ENCODE measurements at places on chromosomes 3 and 15.
A peak's percentile ranks its signal among the peaks of the same experiment; 100 is the strongest.

DNA sequence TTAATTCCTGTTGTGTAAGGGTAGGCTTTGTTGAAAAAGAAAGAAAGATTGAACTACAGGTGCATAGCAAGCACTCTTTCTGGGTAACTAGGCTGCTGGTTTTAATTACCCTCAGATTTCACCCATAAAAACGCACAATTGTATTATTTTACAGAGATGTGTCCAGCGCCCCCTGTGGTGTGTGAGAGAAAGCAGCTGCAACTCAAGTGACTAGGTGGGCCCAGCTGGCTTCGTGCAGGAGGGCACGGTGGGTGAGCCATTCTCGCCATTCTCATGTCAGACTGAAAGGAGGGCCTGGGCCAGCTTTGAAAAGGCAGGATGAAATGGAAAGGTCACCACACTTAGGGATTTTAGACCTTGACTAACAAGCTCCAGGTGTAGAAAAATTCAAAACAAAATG, 122.6 kb downstream of the LRIG1 start:
- DNase-seq: no peak

GRCh38 chr15:28960979-28961378, 75.2 kb downstream of the APBA2 start:
- peak; percentile 89 for DNase-seq

DNA sequence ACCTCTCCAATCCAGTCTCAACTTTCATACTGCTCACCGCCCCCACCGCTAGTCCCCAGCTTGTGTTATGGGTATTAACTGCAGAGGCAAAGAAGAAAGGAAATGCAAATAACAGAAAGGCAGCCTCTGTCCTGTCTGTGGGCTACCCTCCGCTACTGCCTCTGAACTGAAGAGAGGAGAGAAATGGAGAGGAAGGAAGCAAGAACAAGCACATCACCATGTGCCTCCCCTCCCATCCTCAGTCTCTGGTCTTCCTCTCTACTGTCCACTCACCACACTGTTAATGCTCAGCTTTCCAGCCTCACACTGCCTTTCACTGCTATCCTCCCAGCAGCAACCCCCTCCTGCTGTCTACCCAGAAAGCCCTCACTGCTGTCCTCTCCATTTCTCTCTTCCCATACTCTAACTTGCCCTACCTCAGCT, 139.0 kb upstream of the SLC2A2 start:
- no peak for DNase-seq

DNA sequence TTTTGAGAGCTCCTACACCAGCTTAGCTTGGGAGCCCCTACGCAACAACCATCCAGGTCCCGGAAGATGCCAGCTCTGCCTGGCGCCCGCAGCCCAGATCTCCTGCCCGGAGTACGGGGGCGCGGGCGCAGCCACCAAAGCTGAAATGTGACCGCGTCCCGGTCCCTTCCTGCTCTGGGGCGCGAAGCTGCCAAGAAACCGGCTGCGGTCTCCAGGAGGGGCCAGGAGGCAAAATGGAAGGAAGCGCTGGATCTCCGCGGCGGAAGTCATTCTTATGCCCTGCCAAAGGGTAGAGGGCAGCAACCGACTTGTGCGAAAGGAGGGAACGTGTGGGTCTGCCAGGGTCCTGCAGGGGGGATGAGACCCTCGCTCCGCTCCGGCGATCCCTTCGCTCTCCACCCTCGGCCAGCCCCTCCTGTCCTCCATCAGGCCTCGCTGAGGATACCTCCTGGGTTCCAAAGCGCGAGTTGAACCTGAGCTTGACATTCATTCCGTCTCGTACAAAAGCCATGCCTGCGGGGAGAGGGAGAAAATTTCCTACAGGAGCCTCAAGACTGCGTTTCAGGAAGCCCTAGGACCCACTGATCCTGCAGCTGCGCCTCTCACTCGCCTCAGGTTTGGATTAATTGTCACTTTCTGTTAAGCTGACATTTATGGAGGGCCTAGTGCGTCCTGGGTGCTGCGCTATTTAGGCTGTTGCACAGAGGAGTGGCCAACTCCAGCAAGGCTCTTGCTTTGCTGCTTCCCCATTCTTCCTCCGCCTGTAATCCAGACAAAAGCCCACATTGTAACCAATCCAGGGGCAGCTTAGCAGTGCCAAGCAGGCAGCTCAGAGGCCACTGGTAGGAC, 98.3 kb upstream of the VGLL3 start:
- peak; percentile 63 for DNase-seq

- DNase-seq: peak; percentile 14
These were observed 13.4 kb downstream of the HTR3C start for GRCh38 chr3:184066211-184066610.

DNA sequence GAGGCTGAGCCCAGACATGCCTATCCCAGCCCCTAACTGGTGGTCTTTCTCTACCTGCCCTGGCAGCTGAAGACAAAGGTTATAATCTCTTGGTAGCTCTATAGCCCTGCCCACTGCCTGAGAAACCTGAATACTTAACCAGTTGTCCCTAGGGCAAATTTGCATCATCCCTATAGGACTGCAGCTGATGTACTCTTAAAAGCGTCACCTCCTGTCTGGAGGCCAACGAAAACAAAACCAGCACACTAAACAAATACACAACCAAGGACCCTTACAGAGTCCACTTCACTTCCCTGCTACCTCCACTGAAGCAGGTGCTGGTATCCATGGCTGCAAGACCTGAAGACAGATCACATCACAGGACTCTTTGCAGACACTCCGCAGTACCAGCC, 98.0 kb downstream of the KCNAB1 start:
- no peak for DNase-seq

GRCh38 chr3:146449076-146449475, 20.3 kb downstream of the PLSCR2 start:
- DNase-seq: no peak

DNA sequence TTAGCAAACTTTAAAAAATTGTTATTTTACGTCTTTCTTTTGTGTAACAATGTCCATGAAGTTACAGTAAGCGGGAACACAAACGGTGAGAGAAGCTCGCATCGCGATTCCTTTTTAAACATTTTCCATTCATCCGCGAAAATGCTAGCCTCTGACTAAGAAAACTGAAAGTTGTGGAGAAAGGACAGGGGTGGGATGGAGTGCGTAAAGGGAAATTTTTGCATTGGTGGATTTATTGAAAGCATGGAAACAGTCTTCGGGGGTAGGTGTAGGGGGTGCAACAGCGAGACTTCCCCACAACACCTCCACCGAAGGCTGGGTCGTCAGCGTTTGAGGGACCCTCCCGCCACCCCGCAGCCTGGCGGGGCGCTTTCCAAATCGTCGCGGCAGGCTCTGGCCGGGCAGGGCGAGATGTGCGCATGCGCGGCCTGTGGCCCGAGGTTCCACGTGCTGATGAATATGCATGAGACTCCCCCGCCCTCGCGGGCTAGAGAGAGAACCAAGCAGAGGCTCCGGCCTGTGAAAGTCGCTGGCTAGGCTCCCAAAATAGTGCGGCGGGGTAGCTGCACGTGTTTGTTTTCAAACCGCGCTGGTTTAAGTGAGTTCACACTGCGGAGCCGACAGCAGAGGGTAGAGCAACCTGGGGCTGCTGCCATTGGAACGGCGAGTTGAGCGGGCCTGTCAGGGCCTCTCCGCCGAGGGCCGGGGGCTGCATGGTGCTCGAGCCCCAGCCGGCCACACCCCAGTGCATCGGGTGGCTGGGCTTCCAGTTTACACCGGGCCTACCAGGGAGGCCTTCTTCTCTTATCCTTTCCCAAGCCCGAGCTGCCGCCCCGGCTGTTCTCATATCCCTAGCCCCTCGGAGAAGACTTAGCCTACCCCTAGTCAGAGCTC, 9.9 kb downstream of the ZIC1 start:
- no peak for DNase-seq

DNA sequence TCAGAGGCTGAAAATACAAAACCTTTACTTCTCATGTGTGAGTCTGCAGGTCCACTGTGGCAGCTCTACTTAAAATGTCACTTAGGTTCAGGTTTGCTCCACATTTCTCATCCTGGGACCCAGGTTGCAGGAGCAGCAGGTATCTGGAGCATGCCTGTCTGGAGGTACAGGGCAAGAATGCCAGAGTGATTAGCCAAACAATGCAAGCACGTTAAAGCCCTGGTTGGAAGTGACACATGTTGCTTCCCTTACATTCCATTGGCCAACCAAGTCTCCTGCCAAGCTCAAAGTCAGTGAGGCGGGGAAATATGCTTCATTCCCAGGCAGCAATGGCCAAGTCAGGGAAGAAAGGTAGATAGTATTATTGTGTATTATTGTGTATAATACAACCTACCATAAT, 76.8 kb upstream of the ARL6 start:
- DNase-seq: no peak

DNA sequence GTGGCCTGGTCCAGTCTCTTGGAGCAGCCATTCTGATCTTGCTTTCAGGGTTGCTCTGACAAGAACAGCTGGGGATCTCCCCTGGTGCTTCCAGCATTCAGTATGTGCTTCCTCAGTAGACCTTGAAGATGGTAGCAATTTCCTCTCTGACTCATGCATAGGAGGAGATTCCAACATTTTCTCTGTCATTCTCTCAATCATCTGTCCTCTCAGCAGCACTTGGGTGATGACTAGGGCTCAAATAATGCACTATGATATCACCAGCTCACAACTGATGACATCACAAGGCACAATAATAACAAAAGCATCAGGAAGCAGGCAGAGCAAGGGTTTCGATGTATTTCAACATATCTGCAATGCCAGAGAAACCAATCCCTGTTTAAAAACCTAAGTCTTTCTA, 52.7 kb downstream of the NFKBIZ start:
- peak; percentile 99 for DNase-seq

DNA sequence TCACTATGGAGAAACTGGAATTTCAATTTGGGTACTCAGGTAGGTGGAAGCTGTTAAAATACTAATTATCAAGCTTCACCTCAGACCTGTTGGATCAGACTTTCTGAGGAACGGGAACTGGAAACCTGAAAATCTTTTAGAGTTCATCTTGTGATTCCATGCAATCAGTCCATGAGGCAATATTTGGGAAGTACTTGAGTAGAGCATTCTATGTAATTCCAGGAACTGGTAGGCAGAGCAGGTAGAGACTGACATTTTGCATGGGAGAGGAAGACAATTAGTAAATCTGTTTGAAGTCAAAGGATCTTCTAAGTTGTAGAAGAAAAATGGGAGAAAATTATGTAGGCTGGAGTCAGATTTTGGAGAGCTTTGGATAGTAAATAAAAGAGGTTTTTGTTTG, 43.1 kb downstream of the FGF7 start:
- no peak for DNase-seq

GRCh38 chr15:44536302-44536961, 515 bp upstream of the EIF3J start:
- DNase-seq: peak; percentile 59

- no peak for DNase-seq
These were observed 235.1 kb upstream of the CCDC54 start for GRCh38 chr3:107142171-107142570.

- DNase-seq: no peak
These were observed 151.6 kb downstream of the SERPINI1 start for GRCh38 chr3:167887096-167887495.

GRCh38 chr15:85404918-85405866, 24.8 kb downstream of the AKAP13 start:
- DNase-seq: no peak

DNA sequence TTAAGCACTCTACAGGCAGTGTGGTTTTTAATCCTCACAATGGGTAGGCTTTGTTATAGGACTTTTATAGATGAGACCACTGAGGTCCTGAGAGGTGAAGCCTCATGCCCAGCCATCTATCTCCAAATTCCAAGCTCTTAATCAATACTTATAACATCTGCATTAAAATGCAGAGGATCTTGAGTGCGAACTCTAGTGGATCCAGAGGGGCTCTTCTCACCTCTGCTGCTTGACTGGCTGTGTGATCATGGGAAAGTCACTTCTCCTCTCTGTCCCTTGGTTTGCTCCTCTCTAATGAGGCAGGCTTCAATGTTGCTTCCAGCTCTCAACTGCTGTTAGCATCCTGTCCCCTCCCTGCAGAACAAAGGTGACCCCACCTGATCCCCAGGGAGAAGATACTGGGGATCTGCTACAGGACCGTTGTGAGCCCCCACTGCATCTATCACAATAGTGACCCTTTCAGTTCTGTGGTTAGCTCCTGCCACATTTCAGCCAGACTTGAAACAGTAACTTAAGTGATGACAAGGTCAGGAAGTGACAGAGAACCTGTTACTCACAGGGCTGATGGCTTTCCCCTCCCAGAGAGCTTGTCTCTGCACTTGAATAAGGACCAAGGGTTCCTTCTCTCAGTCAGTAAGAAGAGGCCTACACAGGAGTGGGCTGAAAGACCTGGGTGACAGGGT, 1.3 kb downstream of the SLC27A2 start:
- no peak for DNase-seq

GRCh38 chr3:25748189-25748588, 35.1 kb downstream of the NGLY1 start:
- DNase-seq: no peak

DNA sequence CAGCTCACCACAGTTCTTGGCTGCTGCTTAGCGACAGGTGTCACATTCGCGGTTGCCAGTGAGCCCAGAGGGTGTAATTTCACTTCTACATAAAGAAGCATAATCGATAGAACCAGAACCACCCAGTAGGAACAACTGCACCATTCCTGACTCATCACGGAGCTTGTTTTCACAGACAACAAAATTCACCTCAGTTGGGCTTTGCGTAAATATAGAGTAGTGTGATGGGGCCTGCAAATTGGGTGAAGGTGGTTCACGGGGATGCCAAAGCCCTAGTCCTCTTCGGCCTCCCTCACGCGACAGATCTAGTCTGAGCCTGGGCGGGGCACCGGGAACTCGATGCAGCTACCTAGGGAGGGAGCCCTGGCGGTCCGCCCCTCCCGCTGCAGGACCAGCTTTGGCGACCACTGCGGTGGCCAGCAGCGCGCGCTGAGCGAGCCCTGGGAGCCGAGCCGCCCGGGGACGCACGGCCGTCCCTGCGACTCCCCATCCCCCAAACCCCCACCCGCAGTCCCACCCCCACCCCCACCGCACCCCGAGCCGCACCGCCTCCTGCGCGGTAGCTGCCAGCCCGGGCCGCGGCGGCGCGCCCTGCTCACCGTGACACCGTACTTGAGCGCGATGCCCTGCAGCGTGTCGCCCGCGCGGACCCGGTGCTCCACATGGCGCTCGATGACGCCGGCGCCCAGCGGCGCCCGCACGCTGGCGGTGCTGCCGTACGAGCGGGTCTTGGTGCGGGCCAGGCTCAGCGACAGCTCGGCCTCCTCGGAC, 519 bp downstream of the LYSMD2 start:
- no peak for DNase-seq

GRCh38 chr3:122502139-122502538, 12.6 kb downstream of the KPNA1 start:
- DNase-seq: no peak

DNA sequence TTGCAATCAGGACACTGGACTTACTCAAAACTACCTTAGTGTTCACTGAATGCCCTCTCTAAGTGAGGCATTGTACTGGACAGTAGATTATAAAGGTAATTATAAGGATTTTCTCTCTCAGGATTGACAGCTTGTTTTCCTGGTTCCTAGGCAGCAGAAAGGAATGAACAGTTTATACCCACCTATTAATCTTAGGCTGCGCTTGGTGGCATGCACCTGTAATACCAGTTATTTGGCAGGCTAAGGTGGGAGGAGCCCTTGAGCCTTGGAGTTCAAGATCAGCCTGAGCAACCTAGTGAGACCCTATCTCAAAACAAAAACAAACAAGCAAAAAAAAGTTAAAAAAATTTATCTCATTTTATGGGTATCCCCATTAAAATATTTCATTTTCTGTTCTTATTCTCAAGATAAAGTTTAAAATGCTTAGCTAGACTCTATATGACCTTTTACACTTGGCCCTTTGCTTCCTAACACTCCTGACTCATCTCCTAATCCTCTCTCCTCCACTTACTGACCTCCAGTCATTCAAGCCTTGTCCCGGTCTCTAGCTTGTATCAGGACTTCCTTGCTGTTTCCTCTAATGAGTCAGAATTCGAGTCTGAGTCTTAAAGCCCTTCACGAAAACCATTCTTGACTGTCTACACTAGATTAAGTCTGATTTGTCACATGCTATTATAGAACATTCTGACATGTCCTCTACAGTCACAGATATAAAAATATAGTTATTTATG, 348.6 kb downstream of the NLGN1 start:
- no peak for DNase-seq

Measured in HS-5 (cell line).